Left hindlimb (tissue), 1 donor: ENCODE measurements at places on chromosomes 2 and 18.

GRCh38 chr2:225425284-225425683, 25.8 kb downstream of the NYAP2 start:
- no peak for DNase-seq

DNA sequence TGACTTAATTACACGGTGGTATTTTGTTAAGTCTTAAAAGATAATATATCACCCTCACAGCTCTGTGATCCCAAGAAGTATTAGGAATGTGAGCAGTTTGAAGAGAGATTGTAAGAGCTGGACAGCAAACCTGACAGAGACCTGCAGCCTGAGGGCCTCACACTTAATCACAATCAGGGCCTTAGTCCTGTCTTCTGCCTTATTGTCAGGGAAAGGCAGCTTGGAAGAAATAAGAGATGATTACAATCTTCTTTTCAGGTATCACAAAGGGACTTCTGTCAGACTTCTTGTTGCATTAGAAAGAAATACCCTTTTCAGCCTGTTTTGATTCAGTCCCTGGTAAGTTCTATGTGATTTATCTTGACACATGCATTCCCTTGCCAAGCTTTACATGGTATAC, 1433.8 kb upstream of the SLC39A10 start:
- no peak for DNase-seq

DNA sequence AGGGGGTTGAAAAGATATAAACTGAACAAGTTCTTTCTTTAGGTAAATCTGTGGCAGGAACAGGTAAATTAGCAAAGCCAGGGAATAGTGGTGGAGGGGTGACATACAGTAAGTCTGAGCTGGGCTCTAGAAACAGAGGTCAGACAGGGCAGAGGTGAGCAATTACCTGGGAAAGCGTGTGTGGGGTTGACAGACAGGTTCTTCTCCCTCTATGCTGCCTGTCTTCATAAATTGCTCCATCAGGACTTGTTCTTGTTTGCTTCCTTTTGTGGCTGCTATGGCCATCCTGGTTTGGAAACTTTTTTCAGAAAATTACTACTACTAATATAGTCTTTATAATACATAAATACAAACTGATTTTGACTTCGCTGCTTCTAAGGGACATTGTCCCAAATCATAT, 3.4 kb upstream of the ANKRD12 start:
- no peak for DNase-seq

DNA sequence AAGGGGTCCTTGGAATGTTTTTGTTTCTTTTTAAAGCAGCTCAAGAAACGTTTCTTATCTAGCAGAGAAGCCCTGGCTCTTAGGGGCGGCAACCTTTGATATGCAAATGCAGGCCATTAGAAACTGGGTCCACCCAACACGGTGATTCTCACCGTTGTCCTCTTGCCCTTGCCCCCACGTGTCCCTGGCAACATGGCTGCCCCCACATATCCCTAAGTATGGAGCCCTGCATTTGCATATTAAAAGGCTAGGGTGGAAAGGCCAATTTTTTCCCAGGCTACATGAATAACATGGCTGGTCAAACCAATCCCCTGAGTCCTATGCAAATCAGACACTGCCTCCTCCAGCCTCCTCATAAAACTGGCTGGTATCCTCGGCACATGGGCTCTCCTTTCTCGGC, 230.1 kb upstream of the SPOPL start:
- DNase-seq, result no peak

GRCh38 chr2:173740639-173741038, 224.5 kb downstream of the SP3 start:
- DNase-seq, result no peak

DNA sequence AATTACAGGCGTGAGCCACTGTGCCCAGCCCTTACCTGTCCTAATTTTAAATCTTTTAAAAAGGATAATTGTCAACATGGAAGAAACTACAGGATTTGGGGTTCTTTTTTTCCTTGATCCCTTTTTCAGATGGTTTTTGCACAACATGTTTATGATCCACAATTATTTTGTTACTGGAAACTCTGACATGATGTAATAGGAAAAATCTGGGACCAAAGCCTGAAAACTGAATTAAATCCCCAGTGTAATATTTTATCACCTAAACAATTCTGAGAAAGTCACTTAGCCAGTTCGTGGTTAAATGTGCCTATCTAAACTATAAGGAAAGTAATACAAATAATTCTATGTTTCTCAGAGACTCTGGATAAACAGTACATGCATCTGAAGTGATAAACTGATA, 1649.7 kb downstream of the LRP1B start:
- no peak for DNase-seq

GRCh38 chr2:8316356-8316755, 365.5 kb upstream of the ID2 start:
- DNase-seq, result no peak

DNA sequence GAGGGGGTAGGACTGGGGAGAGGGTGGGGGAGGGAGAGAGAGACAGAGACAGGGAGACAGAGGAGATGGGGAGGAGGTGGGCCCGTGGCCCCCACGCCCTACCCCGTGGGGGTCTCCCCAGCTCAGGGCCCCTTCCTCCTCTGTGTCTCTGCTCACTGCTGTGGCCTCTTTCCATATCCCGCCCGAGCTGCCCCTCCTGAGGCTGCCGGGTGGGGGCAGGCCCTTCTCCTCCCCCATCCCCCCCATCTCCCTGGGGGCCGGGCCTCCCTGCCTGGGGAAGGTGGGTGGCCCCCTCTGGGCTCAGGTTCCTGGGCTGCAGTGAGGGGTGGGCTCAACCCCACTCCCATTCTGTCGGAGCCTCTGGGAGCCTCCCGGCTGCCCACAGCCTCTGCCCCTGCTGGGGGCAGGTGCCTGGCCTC, 332 bp upstream of the PDCD1 start:
- DNase-seq, result peak; percentile 20

- no peak for DNase-seq
Observed at GRCh38 chr2:28365158-28365557, 27.5 kb upstream of the FOSL2 start.

DNA sequence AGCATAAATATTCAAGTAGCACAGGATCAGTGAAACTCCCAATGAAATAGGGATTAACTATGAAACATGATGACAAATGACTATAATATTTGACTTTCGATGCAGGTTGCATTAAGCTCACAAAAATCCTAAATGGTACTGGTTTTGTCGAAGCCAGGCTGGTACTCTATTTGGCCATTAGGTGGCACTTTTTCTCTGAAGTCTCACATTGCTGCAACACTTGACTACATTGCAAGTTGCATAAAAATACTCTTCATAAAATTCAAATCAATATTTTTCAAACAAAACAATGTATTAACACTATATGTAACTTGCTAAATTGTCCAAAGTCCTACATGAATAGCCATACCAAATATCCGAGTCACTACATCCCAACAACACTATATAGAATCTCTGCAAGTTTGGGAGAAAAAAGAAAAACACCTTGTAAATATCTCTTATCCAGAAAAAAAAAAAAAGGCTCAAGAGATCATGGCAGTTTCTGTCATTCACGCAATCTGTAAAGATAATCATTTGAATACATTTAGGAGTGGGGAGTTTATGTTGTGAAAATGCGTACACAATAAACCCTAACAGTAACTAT, 9.5 kb downstream of the RTTN start:
- no peak for DNase-seq

DNA sequence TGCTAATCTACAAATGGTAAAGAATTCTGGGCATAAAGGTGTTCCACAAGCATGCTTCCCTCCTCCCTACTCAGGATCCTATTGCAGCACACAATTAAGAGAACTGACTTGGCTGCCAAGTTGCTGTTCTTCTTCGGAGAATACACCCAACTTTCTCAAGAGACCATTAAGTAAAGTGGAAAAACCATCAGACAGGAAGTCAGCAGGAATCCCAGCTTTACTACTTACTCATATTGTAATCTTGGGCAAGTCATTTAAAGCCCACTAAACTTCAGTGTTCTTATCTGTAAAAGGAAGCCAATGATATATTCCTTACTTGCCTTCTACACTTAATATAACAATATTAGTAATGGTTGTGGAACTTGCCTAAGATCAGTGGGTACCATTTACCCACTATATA, 37.8 kb downstream of the PSTPIP2 start:
- no peak for DNase-seq

DNA sequence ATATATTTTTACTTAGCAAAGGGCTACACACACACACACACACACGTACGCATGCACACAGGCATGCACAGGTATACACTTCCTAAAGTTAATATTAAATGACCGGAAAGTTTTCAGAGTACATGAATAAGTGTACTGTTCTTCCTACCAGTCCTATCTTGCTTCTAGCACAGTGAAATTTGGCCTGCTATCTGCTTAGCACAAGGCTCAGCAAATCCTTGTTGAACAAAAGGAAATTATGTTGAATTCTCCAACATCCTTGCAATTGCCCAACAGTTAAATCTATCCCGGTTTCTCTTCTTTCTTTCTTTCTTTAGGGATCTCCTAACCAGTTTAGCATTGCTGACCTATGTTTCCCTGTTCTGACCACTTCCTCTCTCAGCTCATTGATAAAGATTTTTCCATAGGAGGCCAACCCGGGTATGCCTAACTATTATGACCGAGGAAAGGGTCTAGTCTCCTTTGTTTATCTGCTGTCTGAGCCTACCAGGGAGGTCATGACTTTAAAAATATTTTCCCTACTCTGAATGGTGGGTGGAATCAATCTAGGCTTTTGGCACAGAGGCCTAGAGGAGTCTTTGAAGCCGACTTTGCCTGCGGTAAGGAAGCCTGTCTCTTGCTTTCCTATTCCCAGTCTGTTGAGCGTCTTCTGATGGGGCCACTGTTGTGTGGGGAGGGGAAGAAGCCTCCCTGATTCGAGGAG, 400.7 kb downstream of the HRH4 start:
- no peak for DNase-seq

DNA sequence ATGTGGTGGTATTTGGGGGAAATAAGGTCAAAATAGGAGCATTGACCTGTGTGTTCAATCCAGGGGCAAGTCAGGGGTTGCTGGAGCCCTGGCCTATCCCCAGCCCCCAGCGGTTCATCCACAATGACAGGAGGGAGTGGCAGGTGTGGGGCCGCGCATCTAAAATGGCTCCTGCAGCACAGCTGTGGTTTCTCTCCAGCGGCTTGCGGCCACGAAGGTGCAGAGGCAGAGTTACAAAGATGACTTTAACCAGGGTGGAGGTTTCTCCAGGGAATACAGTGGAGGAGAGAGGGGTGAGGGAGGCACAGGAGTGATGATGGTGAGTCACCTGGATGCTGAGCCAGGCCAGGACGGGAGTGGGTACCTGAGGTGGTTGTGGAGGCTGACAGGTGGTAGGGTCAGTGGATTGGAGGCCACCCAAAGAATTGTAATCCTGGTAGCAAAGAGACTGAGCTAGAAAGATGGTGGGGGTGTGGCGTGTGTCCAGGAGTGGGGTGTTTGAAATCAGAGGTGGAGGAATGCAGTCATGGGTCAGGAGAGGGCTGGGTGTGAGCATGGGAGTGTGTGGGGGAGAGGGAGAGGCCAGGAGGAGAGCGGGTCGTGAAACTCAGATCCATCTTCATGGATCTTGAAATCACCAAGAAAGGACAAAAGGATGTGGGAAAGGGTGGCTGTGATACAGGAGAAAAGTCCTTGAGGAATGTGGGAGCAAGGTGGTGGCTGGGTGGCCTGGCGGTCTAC, 83.2 kb downstream of the CTIF start:
- DNase-seq, result no peak

DNA sequence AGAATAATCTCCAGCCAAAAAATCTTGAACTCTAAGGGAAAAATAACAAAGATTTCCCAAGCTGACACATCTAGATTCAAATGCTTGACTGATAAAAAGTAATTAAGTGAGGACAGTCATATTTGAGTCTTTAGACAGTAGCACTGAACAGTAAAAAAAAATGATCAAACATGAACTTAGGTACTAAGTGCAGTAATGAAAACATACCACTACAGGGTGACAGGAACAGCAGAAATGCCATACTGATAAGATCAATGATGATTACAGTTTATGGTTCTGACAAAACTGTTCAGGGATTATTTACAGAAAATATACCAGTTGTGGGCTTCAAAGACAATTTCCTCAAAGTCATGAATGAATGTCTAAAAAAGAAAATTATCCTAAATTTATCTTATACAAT, 80.3 kb downstream of the OSBPL1A start:
- DNase-seq, result no peak

GRCh38 chr2:240239325-240239724, 98.9 kb upstream of the OTOS start:
- no peak for DNase-seq

- peak; percentile 78 for DNase-seq
Observed at GRCh38 chr2:101473911-101474701, 806 bp downstream of the RFX8 start.

GRCh38 chr2:210493528-210493927, 17.0 kb upstream of the LANCL1 start:
- no peak for DNase-seq

- DNase-seq, result peak; percentile 48
Observed at GRCh38 chr2:174615871-174616436, 18.4 kb upstream of the WIPF1 start.

GRCh38 chr2:217943446-217944321, 59.1 kb downstream of the TNS1 start:
- DNase-seq, result peak; percentile 87

- DNase-seq, result no peak
Observed at GRCh38 chr18:7576685-7577084, 9.6 kb downstream of the PTPRM start.

- no peak for DNase-seq
Observed at GRCh38 chr18:75076286-75076685, 132.7 kb downstream of the PTGR3 start.

DNA sequence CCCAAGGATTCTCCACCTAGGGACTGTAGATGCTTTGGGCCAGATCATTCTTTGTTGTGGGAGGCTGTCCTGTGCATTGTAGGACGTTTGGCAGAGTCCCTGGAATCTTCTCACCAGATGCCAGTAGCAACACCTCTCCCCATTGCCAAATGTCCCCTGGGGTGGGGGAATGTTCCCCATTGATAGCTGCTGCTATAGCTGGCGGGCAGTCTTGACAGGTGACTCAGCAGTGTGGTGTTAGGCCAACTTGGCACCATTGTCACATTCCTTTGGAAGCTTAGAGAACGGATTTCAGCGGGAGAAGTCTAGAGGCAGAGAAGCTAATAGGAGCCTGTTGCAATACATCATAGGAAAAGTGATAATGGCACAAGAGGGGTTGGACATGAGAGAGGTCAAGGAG, 495.7 kb upstream of the SMIM21 start:
- DNase-seq, result peak; percentile 64

GRCh38 chr2:191030521-191031154, 16.7 kb upstream of the STAT1 start:
- DNase-seq, result no peak

DNA sequence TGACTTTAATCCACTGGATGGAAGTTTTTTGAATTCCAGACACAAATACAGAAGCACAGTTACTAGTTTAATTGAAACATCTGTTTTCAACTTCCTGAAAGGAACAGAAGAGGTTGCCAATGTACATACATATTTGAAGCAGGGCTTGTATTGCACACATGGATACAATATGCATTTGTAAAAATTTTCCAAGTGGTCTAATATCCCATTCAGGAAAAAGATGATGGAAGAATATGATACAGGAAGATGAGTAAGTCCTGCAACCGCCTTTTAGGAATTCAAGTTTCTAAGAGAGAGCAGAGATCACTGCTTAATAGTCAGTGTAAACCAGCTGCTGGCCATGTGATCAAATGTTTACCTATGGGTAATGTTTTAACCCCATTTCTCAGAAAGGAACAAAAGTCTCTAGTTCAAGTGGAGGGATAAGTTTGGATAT, 265.4 kb downstream of the TRIB2 start:
- DNase-seq, result no peak
